Stomach (tissue), 19 donors: ENCODE measurements at places on chromosomes 2 and 18.

- DNase-seq, result no peak
Measured at GRCh38 chr18:78099979-78100588, 850.4 kb downstream of the GALR1 start.

GRCh38 chr2:179238027-179238426 lies 26.6 kb downstream of the SESTD1 start:
- no peak for DNase-seq

DNA sequence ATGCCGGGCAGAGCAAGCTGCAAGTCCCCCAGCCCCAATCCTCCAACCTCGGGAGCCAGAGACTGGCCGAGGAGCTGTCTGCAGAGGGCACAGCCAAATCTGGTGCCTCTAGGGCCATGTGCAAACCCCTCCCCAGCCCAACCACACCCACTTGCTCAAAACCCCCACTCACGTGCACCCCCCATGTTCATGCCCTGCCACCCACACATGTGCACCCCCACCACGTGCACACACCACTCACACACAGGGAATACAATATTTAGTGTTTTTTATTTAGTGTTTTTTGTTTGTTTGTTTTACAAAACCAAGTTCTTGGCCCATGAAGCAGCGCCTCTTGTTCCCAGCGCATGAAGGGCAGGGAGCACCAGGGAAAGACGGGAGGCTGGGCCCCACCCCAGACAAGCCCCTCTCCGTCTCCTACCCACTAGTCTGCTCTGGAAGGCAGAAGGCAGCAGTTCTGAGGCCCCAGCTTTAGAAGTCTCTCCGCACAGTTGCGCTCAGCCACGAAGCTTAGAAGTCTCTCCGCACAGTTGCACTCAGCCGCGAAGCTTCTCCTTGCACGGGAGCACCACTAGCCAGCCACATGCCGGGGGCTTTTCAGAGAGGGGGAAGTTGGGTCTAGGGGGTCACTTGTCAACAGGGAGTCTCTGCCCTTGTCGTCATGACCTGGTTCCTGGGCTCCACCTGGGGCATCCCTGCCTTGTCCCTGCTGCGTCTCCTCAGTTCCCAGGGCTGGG lies 276.1 kb upstream of the HDAC4 start:
- DNase-seq, result no peak

DNA sequence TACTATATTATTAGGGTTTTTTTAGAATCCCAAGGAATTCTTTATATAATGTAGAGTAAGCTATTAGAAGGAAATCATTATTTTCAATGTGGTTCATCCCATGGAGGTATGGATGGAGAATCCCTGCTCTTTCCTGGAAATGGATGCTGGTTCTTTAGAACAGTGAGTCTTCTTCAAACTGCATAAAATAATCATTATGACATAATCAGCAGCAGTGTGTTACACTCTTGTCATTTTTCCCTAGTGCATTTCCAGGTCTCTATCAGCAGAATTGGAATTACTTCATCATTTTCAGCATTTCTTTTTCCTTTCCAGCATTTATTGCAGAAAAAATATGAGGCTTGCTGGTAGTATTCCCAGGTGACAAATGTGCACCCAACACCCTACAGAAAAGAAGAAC lies 168.1 kb downstream of the ETAA1 start:
- DNase-seq, result no peak

- DNase-seq, result no peak
Measured at GRCh38 chr2:37061013-37061711, 23.0 kb downstream of the HEATR5B start.

DNA sequence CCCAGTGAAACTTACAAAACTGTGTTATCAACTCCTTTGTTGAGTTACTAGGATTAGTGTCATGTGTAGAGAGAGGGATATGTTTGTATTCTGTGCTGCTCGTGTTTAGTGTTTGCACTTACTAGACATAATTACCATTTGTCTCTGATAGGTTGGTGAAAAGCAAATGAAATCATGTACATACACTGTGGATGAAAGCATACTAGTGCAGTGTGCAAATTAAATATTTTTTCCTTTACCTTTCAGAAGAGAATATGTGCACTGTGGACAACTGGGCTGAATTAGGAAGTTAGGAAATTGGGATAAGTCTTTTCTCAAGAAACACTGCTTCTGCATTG lies 1.2 kb downstream of the KIAA1328 start:
- DNase-seq, result no peak

DNA sequence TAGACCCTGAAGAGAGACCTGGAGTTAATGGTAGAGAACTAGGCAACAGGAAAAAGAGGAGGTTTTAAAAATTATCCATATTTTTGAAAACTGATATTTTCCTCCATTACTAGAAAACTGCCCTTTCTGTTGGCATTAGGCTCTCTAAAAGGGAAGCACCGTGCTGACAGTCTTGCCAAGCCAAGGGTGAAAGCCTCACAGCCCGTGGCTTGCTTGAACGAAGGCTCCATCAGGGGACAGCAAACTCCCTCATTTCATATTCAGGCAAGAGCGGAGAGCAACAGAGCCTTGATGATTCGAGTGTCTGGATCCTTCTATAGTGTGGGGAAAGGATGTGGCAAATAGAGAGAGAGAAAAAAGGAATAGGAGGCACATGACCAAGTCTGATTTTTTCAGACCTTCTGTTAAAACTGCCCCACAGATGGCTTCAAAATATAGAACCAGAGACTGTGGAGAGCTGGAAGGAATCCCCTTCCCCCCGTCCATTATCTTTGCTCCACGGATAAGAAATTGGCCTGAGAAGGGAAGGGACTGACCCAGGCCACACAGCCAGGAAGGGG lies 67.0 kb downstream of the CACNB4 start:
- no peak for DNase-seq

- DNase-seq, result no peak
Measured at GRCh38 chr18:46007165-46007564, 40.0 kb upstream of the EPG5 start.

DNA sequence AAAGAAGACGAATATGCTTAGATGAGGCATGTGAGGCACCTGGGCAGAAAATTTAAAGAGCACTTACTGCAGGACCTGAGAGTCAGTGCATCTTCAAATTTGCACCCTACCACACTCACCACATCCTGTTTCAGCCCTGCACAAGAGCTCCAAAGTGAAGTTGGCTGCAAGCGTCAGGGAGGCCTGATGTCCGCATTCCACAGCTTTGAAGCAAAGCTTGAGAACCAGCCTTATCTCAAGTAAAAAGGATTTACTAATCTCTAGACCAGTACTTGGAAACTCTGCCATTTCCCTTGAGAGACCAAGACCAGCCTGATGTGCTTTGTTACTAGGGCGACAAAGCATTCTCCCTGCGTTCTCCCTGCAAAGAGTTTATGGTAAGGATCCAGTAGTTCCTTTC lies 3.4 kb upstream of the ASNSD1 start:
- peak; percentile 78 for DNase-seq

DNA sequence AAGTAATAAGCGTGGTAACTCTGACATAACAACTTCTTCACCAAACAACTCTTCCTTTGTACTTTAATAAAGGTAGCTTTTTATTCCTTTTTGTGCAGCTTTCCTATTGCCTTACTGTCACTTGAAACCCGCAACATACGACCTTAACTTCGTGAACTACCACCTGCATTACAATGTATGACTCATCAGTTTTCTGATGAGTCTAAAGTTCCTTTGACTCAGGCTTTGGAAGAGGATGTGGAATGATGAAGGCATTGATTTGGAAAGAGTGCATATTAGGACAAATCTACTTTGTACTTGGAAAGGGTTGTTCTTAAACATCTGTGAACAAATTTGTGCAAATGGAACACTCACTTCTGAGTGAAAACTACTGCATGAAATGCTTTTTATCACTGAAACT lies 1012.1 kb downstream of the TMEM182 start:
- DNase-seq, result no peak

DNA sequence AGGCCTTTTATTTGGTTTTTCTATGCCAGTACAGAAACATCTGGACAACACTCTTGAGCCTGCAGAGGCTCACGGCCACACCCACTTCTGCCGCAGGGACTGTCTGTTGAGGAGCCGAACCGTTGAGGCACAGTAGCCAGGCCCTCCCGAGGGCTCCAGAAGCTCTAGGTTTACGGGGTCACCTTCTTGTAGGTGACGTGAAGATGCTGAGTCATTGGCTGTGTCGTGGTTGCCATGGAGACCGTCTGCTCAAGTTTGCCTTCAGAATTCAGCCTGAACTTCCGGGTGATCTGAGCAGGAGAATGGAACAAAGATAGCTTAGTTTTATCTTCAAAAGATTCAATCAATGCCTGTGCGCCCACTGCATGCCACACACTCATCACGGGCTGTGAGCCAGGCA lies 25.9 kb downstream of the BOK start:
- DNase-seq, result no peak

DNA sequence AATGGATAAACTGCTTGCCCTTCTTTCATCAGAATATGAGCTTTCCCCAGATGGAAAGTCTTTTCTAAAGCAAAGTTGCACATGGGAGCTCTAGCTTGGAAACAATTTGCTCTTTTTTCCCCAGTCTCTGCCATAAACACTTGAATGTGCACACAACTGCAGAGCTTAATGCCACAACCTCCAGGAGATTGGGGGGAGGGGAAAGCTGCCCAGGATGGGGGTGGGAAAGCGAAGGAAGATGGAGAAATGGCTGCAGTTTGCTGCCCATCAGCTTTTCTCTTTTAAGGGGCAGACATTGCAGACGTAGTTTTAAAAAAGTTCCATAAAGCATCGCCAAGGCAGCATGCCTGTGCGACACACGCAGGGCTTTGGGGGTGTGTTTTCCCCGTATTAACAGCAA lies 1.5 kb downstream of the ACKR3 start:
- DNase-seq, result no peak

DNA sequence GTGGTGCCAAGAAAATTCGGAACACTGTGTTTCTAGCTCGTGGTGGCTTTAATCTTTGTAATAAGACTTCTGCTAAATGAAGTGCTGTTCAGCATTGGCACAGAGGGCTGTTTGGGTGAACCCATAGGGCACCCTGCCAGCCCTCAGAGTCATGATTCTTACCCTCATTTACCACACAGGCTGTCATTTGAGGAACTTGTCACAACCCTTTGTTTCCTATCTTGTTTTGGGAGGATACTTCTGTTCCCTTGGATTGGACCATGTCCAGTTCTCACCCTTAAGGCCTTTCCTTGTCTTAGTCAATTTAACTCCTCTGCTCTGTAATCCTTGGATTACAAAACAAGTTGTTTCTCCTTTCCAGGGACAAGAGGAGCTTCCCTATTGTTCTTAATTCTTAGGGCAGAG lies 225.7 kb downstream of the MTX2 start:
- peak; percentile 26 for DNase-seq

DNA sequence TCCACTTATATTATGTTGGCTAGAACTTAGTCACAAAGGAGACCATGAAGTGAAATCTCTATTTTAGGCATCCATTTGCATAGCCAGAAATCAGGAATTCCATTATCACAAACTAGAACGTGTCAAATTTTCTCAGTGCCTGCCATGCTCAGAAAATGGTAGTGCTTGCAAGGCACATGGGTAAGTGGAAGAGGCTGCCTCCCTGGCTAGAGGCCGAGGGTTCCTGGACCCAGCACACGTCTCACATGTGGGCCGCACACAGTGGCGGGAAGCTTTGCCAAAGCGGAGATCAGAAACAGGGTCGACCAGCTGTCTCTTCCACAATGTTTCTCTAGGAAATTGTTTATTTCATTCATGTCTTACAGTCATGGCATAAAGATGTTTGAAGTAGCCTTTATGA lies 42.3 kb downstream of the TRAF3IP1 start:
- no peak for DNase-seq

DNA sequence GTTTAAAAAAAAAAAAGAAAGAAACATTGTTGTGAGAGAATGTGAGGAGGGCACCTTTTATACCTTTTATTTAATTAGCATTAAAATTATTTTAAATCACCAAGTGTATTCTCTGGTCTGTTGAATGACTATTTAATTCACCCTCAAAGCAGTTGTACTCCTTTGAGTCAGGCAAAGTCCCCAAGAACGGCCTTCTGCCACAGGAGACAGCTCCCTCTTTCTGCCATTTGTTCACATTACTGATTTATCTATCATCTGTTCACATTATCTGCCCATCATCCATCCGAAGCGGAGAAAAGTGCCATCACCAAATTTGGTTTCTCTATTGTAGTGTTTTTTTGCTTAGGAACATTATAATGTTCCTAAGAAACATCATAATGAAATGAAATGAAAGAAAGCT lies 240.7 kb upstream of the DPP10 start:
- DNase-seq, result no peak

DNA sequence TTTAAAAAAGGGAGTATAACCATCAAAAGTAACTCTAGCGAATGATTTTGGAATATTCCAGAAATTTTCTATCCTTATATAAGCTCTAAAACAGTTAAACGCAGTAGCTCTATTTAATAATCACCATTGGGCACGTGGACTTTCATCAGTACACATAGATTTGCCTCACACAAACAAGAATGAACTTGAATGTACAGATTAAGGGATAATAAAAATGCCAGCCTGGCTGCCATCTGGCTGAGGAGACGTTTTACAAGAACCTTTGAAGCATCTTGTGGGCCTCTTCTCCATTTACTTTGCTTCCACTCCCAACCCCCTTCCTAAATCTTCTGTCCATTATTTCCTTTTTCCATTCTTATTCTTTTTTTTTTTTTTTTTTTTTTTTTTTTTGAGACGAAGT lies 47.2 kb downstream of the AGAP1 start:
- DNase-seq, result no peak

GRCh38 chr2:31586230-31586629 lies 5.5 kb upstream of the SRD5A2 start:
- DNase-seq, result no peak

GRCh38 chr2:136206613-136207012 lies 88.7 kb upstream of the CXCR4 start:
- no peak for DNase-seq

GRCh38 chr2:158676295-158676694 lies 118.8 kb upstream of the DAPL1 start:
- DNase-seq, result no peak

- no peak for DNase-seq
Measured at GRCh38 chr18:6479699-6480098, 65.0 kb upstream of the L3MBTL4 start.

- peak; percentile 22 for DNase-seq
Measured at GRCh38 chr2:1766851-1767811, 22.8 kb upstream of the PXDN start.

- no peak for DNase-seq
Measured at GRCh38 chr2:54902763-54903162, 147.5 kb downstream of the RTN4 start.

DNA sequence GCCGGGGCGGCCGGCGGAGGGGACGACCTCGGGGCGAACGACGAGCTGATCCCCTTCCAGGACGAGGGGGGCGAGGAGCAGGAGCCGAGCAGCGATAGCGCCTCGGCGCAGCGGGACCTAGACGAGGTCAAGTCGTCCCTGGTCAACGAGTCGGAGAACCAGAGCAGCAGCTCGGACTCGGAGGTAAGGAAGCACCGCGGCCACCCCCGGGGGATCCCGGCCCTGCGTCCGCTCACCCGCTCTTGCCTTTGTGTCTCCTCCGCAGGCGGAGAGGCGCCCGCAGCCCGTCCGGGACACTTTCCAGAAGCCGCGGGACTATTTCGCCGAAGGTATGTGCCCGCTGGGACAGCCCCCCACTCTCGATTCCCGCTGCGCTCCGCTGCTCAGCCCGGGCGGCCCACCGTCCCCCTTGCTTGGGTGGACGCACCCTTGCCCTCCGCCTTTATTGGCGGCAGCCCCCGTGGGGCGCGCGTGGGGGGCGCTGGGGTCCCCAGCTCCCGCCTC lies 611 bp downstream of the TCF7L1 start:
- DNase-seq, result peak; percentile 71
